Activated T-cell treated with anti-CD3 and anti-CD28 coated beads, Interleukin-2, amount 50 U/mL, for 48 hours (primary cell): ENCODE measurements at places on chromosomes 11 and 22.

- DNase-seq: no peak
These were observed 535.1 kb upstream of the ARHGAP42 start for GRCh38 chr11:100151944-100152343.

DNA sequence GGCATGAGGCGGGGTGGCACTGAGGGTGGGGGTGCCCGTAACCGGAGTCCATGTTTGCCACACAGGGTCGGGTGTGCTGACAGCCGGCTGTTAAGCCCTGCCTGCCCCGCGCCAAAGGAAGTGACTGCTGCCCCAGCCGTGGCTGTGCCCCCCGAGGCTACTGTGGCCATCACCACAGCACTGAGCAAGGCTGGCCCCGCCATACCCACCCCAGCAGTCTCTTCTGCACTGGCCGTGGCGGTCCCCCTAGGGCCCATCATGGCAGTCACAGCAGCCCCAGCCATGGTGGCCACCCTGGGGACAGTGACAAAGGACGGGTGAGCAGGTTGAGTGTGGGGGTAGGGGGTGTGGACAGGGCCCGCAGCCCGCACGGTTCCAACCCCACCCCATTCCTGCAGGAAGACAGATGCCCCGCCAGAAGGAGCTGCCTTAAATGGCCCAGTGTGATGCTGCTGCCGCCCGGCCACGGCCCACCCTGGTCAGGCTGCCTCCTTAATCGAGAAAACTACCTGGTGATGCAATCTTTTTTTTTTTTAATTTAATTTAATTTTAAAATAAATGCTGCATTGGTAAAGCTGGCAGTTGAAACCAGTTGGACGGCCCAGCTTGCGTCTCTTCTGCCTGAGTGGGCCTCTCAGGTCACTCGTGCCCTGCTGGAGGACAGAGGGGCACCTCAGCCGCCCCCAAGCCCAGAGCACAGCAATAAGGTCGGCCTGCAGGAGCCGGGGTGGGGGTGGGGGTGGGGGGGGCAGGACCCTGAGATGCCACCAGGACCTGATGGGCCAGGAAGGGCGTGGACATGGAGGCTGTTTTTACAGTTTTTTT lies 30.8 kb downstream of the SBF1 start:
- DNase-seq: no peak

DNA sequence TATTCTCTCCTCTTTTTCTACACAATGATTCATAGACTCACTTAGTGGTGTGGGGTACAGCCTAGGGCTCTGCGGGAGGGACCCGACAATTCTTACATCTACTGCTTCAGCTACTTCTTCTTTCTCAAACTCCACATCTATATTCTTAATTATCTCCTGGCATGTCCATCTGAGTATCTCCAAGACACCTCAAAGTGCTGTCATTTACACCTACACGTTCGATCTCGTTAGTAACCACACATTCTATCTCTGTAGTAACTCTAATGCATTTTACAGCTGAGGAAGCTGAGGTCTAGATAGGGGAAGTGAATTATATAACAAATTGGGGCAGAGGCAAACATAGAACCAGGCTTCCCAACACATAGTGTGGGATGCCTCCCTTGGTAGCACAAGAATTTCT lies 27.7 kb upstream of the RRM1 start:
- no peak for DNase-seq

GRCh38 chr11:64085906-64086257 lies 50.2 kb downstream of the FLRT1 start:
- DNase-seq: no peak

GRCh38 chr11:24078018-24078417 lies 418.8 kb upstream of the LUZP2 start:
- no peak for DNase-seq

- no peak for DNase-seq
These were observed 32.3 kb downstream of the ADAMTS15 start for GRCh38 chr11:130480711-130481140.

DNA sequence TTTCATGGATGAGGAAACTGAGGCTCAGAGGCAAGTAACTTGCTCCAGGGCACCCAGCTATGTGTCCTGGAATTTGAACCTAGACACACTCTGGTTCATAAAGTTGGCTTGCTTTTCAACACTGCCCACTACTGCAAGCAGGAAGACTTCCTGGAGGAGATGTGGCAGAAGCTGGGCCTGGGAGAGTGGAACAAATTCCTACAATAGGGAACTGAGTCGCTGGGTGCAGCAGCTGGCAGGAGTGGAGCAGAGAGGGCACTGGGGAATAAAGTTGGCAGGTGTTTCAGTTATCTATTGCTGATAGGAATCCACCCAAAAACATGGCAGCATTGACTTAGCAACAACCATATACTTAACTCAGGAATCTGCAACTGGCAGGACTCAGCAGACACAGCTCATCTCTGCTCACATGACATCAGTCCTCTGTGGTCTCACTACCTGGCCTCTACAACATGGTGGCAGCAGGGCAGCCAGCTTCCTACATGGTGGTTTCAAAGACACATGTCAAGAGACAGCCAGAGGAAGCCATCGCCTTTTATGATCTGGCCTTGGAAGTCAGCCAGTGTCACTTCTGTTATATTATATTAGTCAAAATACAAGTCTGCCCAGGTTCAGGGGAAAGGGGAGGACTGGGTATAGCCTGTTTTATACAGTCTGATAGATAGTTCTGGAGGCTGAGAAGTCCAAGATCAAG lies 10.6 kb upstream of the CARD10 start:
- DNase-seq: no peak

GRCh38 chr11:78323363-78323762 lies 94.3 kb downstream of the GAB2 start:
- DNase-seq: no peak

DNA sequence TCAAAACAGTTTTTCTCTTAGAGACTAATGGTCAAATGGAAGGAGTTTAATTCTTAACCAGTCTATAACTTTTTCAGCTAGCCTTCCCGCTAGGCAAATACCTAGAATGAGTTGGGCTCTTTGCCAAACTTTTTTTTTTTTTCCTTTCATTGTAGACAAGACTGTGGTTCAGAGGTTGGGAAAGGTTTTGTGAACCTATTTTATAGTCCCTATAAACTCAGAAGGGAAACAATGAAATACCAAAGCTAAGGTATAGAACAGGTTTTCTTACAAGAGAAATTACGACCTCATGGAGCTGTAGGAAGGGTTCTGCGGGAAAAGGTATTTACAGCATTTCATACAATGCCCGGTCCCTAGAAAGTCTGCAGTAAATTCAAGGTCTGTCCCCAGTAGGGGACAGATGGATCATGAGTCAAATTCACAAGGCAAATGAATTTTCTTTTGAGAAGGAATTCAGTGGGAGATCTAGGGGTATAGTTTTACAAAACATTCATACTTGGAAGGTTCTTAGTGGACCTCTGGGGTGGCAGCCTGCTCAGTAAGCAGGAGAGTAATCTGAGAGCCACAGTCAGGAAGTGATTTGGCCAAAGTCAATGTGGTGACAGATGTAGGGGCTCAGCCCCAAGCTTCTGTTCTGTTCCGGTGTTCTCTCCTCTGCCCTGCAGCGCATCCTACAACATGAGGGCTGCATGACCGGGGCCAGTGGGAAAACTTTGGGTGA lies 146.8 kb downstream of the DBX1 start:
- no peak for DNase-seq

DNA sequence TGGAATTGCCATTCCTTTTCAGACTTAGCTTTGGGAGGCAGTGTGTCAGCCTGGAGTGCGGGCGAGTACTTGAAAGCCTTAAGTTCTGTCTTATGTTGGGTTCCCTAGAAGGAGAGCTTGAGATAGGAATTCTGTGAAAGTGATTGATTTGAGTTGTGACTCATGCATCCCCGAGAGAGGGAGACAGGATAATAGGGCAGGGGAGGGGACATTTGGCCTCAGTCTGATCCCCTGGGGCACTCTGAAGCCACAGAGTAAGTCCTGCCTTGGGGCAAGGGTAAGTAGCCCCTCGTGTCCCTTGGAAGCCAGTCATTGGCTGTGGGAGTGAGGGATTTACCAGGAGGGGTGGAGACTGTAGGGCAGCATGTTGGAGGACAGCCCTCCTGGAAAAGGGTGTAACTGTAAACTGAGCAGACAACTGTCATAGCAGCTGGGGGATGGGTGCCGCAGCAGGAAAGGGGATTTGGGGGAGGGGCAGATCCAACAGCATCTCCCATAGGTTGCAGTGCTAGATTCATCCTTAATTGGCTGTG lies 44.0 kb downstream of the KIAA1671 start:
- no peak for DNase-seq

DNA sequence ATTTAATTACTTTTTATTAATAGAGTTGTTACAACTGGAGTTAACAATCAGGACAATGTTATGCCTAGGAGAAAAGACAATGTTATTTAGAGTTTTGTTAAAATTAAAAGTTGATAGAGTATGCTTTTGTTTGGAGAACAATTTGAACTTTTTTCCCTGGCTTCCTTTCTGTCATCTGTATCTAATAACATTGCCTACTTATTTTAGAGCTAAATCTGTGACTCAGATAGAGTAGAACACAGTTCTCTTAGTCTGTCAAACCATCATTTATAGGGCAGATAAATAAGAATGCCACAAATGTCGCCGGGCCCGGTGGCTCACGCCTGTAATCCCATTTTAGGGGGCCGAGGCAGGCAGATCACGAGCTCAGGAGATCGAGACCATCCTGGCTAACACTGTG lies 28.9 kb upstream of the YAP1 start:
- no peak for DNase-seq

- no peak for DNase-seq
These were observed 308.8 kb downstream of the LUZP2 start for GRCh38 chr11:24805671-24806070.

DNA sequence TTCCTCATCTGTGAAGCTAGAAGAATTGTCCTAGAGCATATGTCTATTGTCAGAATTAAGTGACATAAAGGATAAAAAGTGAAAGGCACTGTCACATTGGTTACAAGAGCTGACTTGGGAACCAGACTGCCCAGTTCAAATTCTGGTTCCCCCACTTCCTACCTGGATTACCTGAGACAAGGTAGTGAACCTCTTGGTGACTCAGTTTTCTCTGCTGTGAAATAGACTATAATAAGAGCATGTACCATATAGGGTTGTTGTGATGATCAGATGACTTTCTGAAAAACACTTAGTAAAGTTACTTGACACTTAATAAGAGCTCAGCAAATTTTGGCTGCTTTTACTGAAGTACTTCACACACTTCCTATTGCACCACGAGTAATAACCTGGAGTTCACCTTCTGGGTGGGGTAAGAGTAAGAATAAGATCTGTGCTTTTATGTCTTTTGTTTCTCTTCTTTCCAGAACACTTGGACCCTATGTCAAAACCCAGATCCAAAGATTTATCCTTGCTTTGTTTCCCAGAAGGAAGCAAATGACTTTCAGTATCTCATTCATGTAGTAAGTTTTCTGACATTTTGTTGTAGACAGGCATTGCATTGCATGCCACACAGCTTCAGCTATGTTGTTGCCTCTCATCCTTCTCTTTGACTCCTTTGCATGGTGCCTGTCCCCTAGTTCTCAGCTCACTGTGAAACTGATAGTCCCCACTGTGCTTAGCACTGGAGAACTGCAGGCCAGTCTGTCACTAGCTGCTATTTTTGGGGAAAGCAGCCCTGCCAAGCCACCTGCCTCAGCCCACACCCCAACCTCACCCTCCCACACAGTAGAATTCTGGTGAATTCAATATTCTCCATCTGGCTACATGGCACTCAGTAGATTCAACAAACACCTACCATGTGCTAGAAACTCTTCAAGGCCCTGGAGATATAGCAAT lies 121.8 kb upstream of the POU2AF2 start:
- DNase-seq: no peak

DNA sequence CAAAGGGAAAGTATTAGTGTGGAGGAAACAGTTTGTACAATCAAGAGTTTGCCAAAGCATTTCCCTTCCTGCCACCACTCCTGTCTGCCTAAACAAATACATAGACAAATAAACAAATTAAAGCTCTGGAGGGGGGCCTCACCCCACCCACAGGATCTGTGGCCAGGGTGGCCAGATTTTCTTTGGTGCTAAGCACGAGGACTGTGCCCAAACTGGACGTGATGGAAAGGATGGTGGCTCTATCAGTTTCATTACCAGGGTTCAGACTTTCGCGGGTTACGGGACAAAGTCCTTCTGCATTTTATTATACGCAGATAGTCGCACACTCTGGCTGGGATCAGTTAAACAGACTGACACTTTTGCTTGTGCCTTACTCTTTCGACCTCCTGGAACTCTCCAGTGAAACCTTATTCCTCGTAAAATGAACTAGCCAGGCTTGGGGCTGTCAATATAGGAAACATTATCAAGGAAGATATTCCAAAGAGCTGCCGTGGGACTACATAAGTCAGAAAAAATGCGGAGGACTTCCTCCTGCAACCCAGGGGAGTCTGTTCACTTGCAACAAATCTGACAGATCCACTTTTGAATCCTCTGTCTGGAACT lies 11.2 kb downstream of the BARX2 start:
- DNase-seq: no peak

DNA sequence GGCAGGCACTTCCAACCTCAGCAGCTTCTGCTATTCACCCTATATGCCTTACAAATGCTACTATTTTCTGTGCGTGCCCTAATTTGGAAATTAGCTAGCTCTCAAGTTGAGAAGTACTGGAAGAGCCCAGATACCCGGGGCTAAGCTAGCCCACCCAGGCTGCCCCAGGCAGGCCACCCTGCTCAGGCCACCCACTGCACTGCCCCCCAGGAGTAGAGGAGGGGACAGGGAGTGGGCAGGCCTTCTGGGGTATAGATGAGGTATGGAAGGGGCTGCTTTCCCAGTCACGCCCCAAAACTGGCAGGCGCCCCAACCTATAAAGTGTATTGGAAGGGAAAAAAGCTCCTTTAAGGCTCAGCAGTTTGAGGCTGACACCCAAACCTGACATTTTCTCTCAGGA lies 43.5 kb downstream of the DRD2 start:
- no peak for DNase-seq

GRCh38 chr22:22720724-22721261 lies 76.4 kb downstream of the GGTLC2 start:
- no peak for DNase-seq

GRCh38 chr11:115244758-115245157 lies 259.5 kb downstream of the CADM1 start:
- DNase-seq: no peak

DNA sequence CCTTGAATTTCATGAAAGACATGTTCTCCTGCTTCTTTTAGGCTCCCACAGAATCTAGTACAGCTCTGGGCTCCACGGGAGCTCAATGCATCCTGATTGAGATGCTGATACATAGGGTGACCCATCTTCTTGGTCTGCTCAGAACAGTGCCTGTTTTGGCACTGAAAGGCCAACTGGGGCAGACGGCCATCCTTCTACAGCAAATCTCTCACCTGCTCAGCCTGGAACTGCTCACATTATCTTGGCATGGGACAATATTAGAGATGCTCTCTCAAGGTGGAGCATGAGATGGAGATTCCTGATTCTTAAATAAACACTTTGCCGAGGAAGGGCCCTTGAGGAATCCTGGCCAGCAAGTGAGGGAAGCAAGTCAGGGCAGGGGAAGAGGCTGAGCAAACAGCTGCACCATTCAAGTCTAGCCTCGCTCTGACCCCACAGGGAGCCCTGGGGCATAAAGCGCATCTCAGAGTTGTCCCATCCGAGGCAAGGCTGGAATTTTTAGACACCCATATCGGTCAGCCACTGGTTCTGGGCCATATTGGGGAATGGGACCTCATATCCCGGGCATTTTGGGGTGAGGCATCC lies 58.4 kb upstream of the CSNK2A3 start:
- no peak for DNase-seq
